ENCODE measurements at places on chromosomes 7 and 10.

DNA sequence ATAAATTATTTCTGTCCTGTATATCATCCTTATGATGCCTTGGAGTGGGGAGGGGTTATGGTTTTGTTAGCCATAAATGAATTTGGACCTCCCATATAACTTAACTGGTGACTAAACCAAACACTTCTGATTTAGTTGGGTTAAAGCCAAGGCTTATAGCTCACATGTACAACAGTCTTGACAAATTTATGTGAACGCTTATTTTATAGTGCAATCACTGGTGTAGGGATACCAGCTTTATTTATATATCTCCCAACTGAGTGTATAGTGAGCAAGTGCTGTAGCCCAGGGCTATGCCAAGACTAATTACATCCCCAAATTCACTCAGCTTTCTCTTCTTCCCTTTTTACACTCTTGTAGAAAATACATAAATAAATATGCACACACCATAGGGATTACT is 956.2 kb downstream of the SORCS3 start:
- DNase-seq: no peak

DNA sequence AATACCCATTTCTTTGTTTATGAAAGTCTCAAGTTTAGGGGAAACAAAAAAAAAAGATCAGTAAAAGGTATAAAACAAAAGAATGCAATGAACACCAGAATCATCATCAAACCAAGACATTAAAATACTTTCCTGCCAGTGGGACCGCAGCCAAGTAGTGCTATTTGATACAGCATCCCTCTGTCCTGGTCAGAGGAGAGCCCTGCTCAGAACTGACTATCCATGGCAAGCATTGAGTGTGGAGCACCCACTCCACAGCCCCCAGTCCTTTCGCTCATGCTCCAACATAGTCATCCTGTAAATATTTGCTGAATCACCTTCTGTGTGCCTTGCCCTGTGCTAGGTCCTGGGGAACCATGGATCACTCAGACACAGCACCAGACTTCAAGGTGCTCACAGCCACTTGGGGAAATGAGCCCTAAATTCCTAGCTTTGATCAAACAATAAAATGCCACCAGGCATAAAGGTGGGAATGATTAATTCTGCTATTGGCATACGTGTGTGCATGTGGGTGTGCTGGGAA is 213.6 kb upstream of the TBX20 start:
- no peak for DNase-seq

DNA sequence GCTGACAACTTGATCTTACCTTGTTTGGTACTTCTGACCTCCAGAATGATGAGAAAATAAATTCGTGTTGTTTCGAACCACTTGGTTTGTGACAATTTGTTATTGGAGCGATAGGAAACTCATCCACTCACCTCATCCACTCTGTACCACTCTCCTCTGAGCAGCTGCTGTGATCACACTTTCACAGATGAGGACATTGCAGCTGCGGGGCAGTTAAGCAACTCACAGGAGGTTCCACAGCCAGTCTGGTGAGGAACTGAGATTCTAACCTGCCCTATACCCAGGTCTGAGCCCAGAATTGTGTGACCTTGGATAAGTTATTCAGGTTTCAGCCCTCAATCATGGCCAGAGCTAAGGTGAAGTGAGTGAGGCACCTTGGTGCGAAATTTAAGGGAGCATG is 35.2 kb downstream of the BTBD16 start:
- no peak for DNase-seq

GRCh38 chr10:130141460-130141859 is 5.3 kb downstream of the GLRX3 start:
- DNase-seq: no peak

DNA sequence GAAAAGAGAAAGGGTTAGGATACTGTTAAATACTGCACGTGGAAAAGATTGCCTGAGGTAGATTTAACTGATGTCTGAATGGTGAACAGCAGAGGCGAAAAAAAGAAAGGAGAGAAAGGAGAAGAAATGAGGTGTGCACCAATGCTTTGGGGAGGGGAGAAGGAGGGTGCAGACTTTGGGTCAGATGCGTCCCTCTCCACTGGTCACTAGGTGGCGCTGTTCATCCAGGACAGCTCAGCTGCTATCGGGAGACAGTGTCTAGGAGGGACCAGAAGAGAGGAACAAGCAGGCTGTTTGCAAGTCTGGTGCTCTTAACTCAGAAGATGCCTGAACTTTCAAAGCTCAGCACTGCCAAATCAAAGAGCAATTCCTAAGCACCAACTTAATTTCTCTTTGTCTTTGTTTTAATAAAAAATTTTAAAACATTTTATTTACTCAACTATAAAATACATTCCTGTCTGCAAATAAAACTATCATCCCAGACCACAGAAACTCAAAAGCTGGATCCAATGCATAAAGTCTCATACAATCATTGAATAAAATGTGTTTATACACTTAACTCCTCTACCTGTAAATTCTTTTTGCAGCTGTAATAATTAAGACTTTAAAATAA is 83.9 kb upstream of the PDLIM1 start:
- no peak for DNase-seq

All from NCI-H524 treated with DMSO at 0.1 percent for 48 hours (cell line).